Dermis blood vessel endothelial cell (primary cell): ENCODE measurements at places on chromosomes 1 and 21. TPM values are rescaled to one million over a fixed set of nuclear protein-coding genes. Genes with fewer than 3 reads are reported as not detected.

DNA sequence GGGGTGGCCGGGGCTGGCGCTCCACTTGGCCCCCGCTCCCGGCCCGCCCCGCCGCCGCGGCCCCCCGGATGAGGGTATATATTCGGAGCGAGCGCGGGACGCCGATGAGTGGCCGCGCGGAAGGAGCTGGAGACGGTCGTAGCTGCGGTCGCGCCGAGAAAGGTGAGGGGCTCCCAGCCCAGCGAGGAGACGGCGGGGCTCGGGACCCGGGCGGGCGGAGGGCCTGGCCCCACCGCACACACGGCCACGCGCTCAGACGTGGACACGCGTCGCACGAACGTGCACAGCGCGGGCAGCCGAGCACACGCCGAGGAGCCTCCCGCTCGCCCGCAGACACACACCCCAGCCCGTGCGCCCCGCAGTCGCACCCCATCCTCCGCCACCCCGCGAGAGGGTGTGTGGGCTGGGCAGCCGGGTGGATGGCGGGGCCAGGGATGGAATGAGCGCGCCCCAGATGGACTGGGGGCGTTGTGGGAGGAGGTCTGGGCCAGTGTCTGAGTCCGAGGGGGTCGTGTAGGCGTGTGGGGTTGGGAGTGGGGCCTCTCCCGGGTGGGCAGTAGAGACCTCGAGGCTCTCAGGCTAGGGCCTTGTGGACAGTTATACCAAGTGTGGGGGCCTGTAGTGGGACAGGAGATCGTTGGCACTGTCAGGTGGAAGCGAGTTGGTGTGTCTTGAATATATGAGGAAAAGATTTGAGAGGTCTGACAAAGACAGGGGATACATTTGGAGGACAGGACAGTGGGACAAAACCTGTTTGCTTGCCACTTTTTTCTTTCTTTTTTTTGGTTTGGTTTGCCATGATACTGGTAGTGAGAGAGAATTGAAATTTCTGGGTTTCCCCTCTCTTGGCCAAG, at the start of gene UAP1:
Gene UAP1 (plus strand): TSS at position 107 of the 854 bp plus-strand sequence. CDS start 4,347 bp downstream, outside the sequence.
- peak; percentile 46 for DNase-seq

DNA sequence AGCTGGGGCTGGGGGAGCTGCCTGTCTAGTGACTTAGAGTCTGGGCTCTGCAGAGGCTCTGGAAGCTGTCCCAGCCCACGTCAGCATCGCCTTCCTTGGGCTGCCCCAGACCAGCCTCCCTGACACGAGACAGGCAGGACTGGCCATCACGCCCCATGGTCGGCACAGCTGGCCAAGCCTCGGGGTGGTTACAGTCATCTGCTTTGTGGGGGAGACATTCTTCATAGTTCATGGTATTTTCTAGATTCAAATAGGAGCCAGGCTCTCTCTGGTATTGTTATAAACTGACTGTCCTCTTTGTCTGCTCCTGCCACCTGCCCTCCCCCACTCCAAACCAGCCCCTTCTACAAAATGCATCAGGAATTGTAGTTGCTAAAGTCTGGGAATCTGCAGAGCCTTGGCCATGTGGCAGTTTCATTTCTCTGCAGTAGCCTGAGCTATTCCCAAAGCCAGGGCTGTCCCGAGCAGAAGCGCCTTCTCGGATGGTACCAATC, 29.4 kb downstream of the OLFML2B start:
- DNase-seq, result no peak

GRCh38 chr1:62321446-62321845, 2.2 kb upstream of the KANK4 start:
- no peak for DNase-seq

DNA sequence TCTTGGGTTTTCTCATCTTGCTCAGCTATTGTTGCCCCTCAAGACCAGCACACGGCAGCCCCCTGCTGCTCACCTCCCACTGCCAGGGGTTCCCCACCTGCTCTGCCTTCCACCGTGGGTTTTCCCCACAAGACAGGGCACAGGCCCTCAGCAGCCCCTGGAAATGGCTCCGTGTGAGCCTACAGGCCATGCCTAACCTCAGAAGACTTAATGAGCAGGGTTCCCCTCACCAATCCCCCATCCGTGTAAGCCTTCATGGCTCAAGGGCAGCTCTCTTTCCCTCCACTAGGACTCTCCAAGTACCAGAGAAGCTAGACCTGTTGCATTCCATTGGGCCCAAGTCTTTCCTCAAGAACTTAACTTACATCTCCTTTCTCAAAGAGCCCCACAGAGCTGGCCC, 18.4 kb upstream of the RCAN3 start:
- no peak for DNase-seq

- peak; percentile 80 for DNase-seq
Observed at GRCh38 chr1:208238710-208239472, 5.3 kb downstream of the PLXNA2 start.

DNA sequence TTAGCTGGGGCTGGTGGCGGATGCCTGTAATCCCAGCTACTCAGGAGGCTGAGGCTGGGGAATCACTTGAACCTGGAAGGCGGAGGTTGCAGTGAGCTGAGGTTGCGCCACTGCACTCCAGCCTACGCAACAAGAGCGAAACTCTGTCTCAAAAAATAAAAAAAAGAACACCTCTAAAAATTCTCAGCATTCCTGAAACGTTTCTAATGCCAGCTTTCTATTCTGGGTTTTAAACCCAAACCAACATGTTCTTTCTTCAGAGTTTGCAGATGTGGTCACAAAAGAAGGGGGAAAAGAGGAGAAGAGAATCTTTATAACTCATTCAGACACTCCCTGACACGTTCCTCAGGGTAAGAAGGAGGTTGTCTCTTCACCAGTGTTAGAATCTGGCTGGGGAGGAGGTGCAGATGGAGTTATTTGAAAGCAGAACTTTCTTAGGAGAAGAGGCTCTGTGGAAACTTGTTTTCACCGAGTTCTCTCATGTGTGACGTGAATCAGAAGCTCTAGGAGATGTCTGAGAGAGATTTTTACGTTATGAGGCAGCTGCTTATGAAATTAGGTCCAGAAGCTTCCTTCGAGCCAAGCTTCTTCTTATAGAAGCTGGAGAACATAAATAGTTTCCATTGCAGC, 17.8 kb upstream of the CNR2 start:
- DNase-seq, result no peak

DNA sequence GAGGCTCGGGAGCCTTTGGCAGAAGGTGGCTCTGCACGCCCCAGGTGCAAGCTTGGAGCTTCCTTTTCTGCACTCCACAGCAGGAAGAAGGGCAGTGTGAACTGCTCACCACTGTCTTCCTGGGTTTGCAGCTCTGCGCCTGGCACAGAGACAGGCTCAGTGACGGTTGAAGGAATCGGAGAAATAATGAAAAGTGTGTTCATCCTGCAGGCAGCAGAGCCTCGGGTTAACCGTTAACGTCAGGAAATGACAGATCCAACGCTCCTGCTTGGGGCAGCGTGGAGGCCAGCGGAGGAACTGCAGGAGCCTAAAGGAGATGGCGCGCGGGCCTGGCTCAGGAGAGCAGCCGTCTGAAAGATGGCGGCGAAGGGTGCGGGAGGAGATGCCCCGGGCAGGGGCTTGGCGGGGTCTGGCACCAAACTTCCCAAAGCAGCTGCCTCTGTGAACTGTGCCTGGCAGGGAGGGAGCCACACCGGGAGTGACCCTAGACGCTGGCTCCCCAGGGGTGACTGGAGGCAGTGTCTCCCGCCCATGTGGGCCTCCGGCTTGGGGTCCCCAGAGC, 10.9 kb upstream of the SAMD11 start:
- peak; percentile 50 for DNase-seq

DNA sequence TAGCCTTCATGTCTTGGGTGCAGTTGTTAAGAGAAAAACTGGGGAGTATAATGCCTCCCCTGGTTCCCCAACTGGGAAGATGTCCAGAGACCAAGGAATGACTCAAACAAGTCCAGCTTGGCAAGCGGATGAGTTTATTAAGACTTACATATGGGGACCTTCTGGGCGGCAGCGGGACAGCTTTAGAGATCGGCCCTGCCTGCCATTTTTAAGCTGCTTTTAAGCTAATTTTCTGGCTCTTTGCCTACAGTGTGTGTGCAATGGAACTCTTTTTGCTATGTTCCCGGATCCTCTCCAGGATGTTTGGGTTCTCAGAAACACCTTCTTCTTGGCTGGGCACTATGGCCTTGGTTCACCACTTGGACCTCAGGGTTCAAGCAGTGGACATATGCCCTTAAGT, 99.5 kb downstream of the RYR2 start:
- DNase-seq, result no peak

GRCh38 chr1:16253332-16253922, 16.4 kb upstream of the CPLANE2 start:
- DNase-seq, result no peak

DNA sequence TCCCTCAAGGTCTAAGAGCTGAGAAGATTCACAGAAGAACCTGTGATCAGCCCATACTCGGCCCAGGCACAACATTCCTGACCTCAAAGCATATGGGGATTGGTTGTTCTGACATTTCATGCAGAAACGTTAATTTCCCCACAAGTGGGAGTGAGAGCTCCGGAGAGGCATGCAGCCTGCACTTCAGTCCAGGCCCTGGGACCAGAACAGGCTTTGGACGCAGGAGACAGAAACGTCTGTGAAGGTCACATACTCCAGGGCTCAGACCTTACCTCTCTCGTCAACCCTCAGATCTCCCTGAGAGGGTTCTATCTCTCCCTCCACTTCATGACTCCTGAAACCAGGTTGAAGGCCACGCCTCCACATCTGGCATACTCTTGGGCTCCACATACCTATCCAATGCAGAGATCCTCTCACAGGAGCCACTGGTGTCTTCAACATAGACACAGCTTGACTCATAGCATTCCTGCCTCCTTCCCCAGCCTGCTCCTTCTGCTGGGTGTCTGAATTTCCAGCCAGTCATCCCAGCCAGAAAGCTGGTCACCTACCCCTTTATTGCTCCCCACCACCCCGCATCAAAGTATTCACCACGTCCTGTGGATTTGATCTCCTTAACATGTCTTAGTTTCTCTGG, 149.2 kb downstream of the OMA1 start:
- no peak for DNase-seq

DNA sequence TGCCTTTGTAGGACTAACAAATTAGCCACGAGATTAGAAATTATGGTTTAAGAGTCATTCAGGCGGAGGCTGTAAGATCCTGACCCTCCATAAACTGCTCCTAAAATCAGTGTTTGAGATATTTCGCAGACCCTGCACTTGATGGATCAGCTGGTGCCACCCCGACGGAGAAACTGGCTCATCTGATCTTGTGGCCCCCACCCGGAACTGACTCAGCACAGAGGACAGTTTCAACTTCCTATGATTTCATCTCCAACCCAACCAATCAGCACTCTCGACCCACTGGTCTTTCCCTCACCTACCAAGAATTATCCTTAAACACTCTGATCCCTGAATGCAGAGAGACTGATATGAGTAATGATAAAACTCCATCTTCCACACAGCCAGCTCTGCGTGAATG, 3.7 kb upstream of the JAM2 start:
- DNase-seq, result no peak

- DNase-seq, result no peak
Observed at GRCh38 chr1:2801046-2801445, 447 bp downstream of the TTC34 start.

GRCh38 chr1:232221802-232222499, 408.0 kb downstream of the SIPA1L2 start:
- DNase-seq, result no peak

GRCh38 chr1:112625696-112626095, 6.1 kb downstream of the CAPZA1 start:
- DNase-seq, result peak; percentile 39

- no peak for DNase-seq
Observed at GRCh38 chr1:20753589-20753988, 21.1 kb upstream of the SH2D5 start.

- DNase-seq, result no peak
Observed at GRCh38 chr1:211885747-211886522, 55.4 kb upstream of the LPGAT1 start.

- peak; percentile 68 for DNase-seq
Observed at GRCh38 chr1:116360429-116361173, 12.4 kb upstream of the ATP1A1 start.

GRCh38 chr1:203026666-203027663, 674 bp downstream of the PPFIA4 start:
- no peak for DNase-seq

- DNase-seq, result no peak
Observed at GRCh38 chr1:239735111-239735510, 348.7 kb downstream of the CHRM3 start.

DNA sequence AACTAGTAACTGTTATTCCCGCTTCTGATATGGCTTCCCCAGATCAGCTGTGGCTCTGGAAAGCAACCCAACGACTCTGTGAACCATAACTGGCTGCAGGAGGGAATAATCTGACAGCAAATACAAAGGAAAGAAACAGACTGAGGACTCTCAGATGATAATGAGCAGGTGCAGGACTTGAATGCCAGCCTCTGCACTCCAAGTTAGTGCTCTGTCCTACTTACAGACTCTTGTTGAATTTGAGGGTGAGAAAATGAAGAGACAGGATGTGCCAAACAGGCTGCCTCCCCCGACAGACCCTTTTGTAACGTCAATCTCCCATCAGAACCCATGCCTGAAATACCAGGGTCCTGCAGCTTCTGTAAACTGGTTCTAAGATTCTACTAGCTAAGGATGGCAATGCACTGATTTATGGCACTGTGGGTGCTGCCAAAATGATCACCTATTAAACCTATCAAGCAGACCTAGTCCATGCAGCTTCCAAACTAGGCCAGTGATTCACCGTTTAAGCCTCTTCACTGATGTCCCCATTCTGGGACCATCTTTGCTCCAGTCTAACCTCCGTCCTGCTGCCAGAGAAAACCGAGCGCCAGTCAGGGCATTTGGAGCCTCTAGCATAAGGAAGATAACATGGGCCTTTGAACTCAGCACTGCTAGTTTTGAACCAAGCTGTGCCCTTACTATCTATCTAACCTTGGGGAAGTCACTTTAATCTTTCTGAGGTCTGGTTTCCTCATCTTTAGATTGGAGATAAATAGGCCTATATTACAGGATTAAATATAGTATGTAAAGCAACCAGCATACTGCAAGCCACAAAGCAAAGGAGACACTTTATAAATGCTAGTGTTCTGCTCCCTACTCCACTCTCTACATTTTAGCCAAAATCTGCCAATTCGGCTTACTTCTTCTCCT, 4.8 kb downstream of the MKNK1 start:
- no peak for DNase-seq

- no peak for DNase-seq
Observed at GRCh38 chr1:109930252-109930993, 19.8 kb downstream of the CSF1 start.

DNA sequence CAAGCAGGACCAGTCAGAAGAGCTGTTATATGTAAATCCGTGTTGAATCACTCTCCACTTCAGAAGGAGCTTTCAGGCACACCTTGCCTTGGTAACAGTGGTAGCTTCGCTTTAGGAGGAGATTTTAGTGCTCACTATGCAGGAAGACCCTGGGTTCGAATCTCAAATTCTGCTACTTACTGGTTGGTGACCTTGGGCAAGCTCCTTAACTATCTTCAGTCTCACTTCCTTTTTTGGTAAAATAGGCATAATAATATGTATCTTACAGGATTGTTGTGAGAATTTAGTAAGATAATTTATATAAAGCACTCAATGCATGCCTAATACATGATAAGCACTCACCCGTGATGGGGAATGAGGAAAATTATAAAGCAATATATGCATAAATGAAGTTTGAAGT, 46.7 kb upstream of the GPR52 start:
- DNase-seq, result no peak

Gene SSBP3
- 6.6 and 9.6 TPM in 2 replicates for total RNA-seq

Gene IL19
- not detected in 2 replicates for total RNA-seq

Gene MRPS21
- 35.4 and 43.4 TPM in 2 replicates for total RNA-seq

Gene TIE1
- total RNA-seq, result 1,320 and 1,392 TPM in 2 replicates

Gene CDC20
- 22.1 and 121 TPM in 2 replicates for total RNA-seq

Gene ANKRD35
- 0.09 and 0.17 TPM in 2 replicates for total RNA-seq
